NCI-H187 treated with DMSO at 0.1 percent for 48 hours (cell line): ENCODE measurements at places on chromosomes 3 and 15.

DNA sequence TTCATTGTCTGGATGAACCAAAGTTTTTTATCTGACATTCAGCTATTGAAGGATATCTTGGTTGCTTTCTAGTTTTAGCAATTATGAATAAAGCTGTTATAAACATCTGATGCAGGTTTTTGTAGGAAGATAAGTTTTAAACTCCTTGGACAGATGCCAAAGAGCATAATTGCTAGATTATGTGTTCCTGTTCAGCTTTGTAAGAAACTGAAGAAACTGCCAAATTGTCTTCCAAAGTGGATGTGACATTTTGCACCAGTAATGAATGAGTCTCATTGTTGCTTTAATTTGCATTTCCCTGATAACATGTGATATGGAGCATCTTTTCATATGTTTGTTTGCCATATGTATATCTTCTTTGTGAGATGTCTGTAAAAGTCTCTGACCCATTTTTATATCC, 239.9 kb upstream of the TTC14 start:
- no peak for DNase-seq

DNA sequence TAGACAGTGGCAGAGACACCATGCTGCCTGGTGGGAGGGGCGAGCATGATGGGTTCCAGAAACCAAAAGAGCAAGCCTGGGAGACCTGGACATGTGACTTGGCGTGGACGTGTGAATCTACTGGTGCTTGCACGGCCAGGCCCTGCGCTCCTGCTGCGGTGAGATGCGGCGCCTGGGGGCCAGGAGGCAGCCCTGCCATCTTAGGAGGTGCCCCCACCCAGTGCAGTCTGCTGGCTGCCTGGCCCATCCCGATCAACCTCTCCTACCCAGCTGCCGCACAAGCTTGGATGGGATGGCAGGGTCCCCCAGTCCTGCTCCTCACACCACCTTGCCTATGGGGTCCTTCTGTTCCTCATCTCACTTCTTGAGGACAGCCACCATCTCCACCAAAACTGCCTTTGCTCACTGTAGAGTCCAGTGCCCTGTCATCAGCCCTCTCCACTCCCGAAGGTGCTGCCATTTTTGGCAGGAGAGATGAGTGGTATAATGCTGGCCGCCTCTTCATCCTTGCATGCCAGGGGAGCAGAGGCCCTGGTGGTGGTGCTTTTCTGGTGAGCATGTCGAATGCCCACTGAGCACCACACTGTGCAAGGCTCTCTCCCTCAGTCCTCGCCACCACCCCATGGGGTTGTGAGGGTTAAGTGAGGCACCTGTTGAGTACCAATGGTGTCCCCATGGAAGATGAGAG, 3.1 kb upstream of the ABTB1 start:
- DNase-seq = no peak

GRCh38 chr3:112649478-112649735, 8.5 kb upstream of the CCDC80 start:
- DNase-seq = no peak

- DNase-seq = no peak
These were observed 105.4 kb upstream of the FHIT start for GRCh38 chr3:61356685-61357084.

- no peak for DNase-seq
These were observed 69.5 kb upstream of the NEO1 start for GRCh38 chr15:72982714-72983113.

- no peak for DNase-seq
These were observed 801.9 kb downstream of the PLOD2 start for GRCh38 chr3:145359040-145359439.

DNA sequence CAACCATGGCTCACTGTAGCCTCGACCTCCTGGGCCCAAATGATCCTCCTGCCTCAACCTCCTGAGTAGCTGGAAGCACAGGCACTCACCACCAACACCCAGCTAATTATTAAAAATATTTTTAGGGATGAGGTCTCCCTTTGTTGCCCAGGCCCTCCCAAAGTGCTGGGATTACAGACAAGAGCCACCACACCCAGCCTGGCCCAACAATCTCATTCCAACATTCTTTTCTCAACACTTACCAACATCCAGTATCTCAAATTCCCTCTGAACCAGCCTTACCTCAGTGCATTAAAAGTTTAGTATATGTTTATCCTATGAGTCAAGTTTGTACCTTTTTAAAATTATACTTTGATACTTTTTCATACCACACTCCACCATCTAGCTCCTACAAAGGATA, 25.0 kb downstream of the ANXA2 start:
- DNase-seq = no peak
